ENCODE measurements at places on chromosomes 3 and 15.

DNA sequence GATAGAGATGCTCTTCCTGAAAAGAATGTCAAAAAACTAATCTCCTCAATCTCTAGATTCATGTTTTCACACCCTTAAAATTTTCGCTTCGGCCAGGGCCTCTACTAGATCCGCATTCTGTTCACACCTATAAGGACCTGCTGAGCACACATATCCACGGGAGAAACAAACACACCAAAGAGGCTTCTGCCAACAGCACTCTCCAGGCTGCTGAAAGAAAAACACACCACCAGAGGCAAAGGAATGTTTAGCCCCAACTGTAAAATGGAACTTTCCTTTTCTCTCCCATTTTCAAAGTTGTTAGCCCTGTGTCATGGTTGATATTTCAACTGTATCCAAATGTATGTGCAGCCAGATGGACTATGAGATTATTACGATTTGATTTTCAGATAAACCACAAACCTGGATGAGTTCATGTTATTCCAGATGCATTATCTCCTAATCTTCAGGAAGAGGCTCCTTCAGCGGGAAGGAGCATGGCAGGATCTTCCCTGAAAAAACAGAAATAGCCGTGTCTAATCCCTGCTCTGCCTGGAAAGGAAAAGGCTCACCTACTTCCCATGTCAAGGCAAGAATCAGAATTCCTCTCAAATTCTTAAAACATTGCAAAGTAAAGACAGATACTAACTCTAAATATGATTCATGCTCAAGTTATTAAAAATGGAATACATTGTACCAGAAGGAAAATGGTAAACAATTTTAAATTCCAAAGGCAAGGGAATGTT lies 442.7 kb upstream of the NR2F2 start:
- DNase-seq = no peak

DNA sequence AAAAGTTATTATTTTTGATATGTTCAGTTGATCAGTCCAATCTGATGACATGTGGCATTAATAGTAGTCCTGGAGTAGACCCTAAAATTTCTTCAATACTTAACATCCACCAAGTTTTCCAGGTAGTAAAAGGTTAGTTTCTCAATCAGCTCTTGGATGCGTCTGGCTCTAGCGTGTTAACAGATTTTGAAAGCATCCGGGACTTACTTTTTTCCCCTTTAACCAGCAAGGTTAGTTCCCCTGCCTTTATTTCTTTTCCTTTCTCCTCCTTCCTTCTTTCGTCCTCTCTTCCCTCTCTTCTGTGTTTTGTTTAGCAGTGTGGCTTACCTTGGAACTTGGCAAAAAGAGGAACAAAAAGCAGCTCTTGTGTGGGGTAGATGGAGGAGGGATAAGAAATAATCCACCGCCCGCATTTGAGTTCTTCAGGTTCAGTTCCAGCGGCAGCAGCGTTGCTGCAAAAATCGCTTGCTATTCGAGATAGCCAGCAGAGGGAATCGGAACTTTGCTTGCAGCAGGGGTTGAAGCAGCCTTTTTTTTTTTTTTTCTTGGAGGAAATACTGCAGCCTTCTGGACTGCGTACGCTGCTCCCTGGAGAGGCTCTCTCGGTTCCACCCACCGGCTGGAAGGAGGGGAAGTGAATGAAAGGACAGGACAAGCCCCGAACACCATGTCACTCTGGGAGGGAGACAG lies at the start of gene RBMS3:
TSS of gene RBMS3 (plus strand) at position 668 of the 690 bp plus-strand sequence.
- DNase-seq = peak; percentile 39

GRCh38 chr3:149274220-149274619 lies 52.6 kb upstream of the CP start:
- no peak for DNase-seq

GRCh38 chr3:187568171-187568570 lies 102.0 kb downstream of the SST start:
- DNase-seq = no peak

DNA sequence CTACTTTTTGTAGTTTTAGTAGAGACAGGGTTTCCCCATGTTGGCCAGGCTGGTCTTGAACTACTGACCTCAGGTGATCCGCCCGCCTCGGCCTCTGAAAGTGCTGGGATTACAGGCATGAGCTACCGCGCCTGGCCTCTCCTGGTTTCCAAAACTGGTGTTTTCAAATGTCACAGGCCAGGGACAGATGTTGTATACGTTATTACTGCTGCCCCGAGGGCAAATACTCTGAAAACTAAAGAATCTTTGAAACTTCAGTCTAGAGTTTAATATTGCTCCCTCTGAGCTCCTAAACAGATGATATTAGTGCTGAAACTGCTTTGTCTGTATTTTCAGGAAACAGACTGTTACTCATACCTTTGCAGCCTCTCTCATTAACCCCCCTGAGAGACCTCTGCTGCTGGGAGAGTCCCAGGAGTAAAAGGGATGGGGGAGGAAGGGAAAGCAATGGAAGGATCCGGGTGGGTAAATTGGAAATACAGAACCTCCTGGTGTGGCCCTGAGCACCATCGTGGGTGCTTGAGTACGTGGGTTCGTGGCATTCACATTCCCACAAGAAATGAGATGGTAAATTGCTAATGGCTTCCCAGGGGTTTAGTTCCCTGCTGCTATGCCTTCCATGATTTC lies 96.3 kb upstream of the IGF1R start:
- DNase-seq = no peak

DNA sequence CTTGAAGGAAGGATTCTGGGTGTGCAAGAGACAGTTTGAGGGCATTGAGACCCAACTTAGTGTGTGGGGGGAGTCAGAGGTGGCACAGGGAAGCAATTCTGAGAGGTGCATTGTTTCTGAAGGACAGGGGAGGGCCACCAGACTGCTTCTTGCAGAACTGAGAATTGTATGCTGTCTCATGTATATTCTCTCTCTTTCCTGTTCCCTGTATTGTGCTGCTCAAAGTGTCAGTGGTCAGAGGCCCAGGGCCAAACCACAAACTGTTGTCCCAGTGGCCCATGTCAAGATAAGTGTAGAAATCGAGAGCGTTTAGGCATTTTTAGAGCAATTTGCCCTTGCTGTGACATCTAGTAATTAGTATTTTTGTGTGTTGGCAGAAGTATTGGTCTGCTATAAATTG lies 567.1 kb downstream of the EDEM1 start:
- DNase-seq = no peak

DNA sequence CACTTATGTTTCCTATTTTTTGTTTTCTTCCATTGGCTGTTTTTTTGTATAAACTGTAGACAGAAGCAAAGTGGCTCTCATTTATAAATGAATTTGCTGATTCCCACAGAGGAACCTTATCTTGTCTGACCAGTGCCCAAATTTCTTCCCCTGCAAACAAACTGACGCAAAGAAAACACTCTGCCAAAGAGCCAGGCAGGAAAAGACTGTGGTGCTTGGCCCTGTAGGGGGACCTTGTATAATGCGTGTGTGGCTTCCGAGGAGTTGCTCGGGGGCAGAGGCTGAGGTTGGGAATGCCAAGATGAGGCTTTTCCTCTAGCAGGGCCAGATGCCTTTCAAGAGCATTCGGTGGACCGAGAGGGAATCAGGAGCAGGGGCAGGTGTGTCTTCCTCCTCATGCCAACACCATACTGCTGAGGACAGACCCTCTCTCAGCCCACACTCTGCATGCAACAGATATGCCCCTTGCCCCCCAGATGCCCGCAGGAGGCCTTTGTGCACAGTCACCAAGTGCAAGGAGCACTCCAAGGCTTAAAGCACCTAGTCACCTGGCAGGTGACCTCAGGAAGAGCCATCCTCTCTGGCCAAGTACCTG lies 104.3 kb upstream of the ABHD17C start:
- no peak for DNase-seq

DNA sequence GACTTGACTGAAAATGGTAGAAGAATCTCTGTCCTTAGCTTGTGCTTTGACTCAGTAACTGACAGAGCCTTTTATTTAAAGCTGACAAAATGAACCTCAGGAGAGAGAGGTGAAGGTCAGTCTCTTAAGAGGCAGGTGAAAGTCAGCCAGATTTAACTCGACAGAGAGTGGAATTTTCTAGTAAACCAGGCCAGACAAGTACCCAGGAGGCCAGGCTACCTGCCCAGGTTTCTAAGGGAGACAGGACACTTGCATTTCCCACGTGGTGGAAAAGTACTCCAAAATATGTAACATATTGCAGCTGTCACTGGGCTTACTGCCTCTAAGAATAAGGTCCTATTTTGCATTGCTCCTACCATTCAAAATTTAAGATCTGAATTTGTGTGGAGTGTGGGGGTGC lies 167.9 kb downstream of the FMN1 start:
- DNase-seq = no peak

DNA sequence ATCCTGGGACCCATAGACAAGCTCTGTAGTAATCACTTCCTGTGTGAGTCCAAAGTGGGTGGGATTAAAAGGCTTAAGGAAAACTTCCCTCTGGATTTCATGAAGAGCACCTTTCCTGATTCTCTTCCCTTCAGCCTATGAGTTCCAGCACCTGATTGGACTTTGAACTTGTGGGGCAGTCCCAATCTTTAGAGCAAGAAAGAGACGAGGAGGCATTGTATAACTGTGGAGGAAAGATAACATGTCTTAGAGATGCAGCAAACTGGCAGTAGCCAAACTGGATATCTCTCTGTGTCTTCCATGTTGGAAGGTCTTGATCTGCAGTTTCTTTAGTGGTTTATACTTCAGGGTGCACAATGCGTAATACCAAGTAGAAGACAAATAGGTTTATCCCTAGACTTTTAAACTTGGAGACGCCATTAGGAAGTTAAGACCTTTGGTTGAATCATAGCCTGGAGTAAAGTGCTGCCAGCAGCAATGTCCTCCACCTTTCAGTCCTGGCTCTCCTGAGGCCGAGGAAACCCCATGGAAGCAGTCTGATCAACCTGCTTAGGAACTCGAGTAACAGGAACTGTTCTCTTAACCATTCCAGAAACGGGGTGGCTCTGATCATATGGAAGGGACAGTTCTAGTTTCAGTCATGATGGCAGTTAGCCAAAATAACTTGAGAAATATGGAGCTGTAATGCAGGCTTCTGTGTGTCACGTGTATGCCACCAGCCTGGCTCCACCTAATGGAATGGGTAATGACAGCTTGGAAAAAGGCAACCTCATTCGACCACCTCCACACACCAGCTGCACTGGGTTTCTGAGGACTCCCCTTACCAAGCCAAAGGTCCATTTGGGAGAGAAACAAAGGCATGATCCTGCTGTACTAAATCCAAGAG lies 4.7 kb downstream of the EIF1B start:
- no peak for DNase-seq

GRCh38 chr15:91866971-91867372 lies 13.5 kb downstream of the SLCO3A1 start:
- no peak for DNase-seq

- no peak for DNase-seq
These were observed 17.4 kb downstream of the PDHB start for GRCh38 chr3:58416191-58416590.

GRCh38 chr15:88115486-88116152 lies 140.9 kb downstream of the NTRK3 start:
- no peak for DNase-seq

DNA sequence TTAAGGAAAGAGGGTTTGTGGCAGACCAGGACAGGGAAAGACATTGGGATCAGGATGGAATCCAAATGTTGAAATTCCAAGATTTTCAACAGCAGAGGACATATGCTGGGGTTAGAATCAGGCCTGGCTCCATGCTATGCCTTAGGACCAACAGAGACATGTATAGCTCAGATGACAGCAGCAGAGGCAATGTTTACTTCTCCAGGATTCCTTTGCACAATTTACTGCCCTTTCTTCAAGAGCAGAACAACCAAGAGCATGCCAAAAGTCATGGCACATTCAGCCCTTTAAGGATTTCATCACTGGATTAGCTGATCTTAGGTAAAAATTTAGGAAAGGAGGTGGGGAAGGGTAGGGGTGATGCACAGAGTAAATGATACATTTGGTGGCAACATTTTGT lies 69.6 kb upstream of the GSK3B start:
- DNase-seq = no peak

GRCh38 chr3:119974656-119975055 lies 119.6 kb downstream of the GSK3B start:
- no peak for DNase-seq

GRCh38 chr3:134892761-134893160 lies 97.7 kb downstream of the EPHB1 start:
- DNase-seq = no peak

DNA sequence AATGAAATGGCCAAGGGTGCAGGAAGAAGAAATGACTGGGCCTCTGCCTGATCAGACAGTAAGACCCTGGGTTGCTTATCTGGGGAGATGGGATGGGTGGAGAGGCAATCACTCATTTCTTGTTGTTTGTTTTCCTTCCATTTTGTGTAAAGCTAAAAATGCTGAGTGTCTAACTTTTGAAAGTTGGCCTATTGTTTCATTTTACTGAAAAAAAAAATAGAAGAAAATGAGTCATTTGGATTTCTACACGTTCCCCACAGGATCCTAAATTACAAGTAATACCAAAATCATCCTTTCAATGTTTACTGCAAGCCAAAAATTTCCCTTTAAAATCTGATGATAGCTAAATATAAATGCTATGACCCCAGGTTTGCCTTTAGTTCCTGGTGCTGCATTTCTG lies 30.6 kb downstream of the PTX3 start:
- no peak for DNase-seq

DNA sequence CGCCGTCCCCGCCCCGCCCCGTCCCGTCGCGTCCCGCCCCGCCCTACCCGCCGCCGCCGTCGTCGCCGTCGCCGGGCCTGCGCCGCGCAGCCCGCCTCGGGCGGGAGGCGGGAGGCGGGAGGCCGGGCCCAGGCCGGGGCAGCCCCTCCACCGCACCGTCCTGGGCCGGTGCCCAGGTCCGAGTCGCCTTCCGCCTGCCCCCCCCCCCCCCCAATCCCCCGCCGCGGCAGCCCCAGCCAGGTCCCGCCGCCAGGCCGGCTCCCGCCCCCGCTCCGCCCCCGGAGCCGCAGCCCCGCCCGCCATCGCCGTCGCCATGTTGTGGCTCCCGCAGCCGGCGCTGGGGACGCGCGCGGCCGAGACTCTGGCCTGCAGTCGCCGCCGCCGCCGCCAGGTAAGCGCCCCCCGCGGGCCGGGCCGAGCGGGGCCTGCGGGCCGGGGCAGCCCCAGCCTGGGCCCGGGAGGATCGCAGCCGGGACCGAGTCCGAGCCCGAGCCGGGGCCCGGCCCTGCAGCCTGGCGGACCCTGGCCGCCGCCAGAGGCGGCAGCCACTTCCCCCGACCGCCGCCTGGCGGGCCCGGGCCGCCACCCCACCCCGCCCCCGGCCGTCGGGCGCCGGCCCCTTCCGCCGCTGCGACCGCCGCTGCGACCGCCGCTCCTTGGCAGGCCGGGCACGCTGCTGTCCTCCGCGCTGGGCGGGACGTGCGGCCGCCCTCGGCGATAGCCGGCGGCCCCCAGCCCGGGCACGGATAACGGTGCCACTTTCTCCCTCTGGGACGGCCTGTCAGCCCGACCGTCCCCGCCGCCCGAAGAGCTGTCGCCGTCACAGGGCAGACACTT lies at the start of gene ZNF592:
TSS of gene ZNF592 (plus strand) at position 319 of the 837 bp plus-strand sequence. CDS start 34,084 bp downstream, outside the sequence.
- DNase-seq = peak; percentile 70

GRCh38 chr3:74564560-74564959 lies 49.9 kb downstream of the CNTN3 start:
- DNase-seq = no peak

DNA sequence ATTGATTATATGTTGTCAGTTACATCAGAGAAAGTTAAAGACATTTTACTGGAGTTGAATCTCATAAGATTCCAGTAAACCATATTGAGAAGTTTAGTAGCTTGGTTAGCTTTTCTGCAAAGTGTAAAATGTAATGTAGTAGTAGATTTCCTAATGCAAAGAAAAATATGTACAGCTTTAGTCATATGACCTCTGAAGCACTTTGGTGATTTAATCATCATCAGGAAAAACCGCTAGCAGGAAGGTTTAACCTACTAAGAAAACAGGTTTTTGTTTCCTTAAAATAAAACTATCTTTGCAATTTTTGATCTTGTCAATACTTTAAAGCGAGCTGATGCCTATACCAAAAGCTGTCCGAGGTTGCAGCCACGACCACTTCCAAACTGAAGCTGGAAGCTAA lies 364.6 kb upstream of the ZNF385D start:
- no peak for DNase-seq
